ENCODE measurements at places on chromosomes 3 and 15.

DNA sequence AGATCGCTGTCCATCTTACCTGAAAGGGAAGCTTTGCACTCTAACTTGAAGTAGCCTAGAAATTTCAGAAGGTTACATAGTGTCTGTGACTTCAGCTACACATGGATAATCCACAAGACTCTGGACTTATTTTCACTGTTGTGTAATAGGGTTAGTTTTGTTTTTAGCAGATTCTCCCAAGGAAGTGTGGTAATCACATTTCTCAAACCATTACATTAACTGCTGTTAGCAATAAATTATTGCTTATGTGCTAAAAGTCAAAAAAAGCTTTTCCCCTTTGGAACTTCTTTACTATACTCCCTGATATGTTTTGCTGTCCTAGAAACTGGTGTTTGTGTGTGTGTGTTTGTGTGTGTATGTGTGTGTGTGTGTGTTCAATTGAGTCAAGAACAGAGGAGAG is 351.8 kb upstream of the TPRG1 start:
- DNase-seq = no peak

DNA sequence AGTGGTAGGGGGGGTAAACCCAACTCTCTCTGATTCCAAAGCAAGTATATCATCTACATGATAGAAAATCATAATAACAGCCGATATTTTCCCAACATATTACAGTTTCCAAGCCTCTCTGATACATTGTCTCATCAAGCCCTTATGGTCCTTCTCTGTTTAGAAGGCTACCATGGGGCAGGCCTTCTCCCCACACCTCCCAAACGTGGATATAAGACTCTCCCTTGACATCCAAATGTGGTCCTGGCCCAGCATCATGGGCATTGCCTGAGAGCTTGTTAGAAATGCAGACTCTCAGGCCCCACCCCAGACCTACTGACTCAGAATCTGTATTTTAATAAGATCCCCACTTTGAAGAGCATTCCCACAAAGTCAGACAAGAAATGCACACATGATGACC is 17.7 kb upstream of the CCR9 start:
- DNase-seq = no peak

DNA sequence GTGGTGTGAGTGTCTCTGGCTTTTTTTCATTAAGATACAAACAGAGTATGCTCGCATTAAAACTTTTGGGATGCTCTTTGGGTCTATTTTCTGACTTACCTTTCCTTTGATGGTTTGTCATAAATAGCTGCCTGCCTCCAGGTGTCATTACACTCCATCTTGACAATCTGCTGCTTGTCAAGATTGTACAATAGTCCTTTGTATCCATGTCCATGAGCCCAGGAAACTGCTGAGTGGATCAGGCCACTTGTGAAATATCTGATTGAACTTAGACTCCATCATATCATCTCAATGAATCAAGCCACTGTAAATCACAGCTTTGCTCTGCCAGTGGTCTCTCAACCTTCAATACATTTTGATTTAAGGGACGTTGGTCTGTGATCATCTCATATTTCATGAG is 135.2 kb downstream of the ECT2 start:
- no peak for DNase-seq

GRCh38 chr3:8990266-8991215 is 27.3 kb upstream of the RAD18 start:
- no peak for DNase-seq

DNA sequence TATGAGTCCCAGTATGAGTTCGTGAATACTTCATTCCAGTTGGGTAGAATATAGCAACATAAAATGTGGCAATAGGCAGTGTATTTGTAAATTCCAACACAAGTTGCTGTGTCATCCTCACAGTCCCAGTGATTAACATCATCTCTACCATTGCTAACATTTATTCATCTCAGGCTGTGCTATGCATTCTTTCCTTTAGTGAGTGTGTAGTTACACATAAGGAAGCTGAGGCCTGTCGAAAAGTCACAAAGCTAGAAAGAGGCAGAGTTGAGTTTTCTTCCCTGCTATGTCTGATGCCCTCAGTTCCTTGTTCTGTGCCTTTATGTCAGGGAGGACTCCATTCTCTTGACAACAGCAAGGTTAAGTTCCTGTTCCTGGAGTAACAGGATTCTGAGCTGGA is 96.4 kb downstream of the FNDC3B start:
- DNase-seq = no peak

DNA sequence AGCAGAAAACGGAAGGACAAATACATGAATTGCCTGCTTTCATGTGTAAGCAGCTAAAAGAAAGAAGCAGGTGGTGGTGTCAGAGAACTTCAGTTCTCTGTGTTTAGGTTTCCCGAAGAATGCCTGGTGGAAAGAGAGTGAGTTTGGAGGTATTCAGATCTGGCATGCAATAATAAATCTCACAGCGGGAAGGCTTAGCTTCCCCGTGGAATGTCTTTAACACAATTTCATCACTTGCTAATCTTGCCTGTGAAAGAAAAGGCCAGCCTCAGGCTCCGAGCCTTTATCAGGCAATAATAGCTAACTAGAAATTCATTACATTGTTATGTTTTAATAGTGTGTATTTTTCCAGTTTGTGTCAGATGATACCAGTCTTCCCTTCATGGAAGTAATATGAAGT is 220.3 kb downstream of the PDZRN3 start:
- no peak for DNase-seq

DNA sequence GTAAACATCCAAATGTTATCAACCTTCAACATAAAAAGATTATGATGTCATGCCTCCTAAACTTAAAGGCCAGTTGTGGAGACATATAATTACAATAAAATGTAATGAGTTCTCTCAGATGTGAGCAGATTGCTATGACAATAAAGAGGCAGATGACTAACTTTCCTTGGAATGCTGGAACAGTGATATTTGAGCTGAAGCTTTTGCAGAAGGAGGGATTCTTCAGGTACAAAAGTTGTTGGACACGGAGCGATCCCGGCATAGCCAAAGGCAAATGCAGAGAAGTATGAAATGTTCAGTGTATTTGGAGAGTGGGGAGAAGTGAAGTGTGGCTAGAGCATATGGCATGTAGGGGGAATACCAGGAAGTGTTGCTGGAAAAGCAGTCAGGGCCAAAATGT is 520.1 kb downstream of the FGF12 start:
- DNase-seq = no peak

GRCh38 chr3:23863060-23863459 is 53.7 kb downstream of the NKIRAS1 start:
- no peak for DNase-seq

- DNase-seq = no peak
Observed at GRCh38 chr3:24067483-24067882, 122.4 kb downstream of the NR1D2 start.

- no peak for DNase-seq
Observed at GRCh38 chr15:94269954-94270353, 38.6 kb downstream of the MCTP2 start.

DNA sequence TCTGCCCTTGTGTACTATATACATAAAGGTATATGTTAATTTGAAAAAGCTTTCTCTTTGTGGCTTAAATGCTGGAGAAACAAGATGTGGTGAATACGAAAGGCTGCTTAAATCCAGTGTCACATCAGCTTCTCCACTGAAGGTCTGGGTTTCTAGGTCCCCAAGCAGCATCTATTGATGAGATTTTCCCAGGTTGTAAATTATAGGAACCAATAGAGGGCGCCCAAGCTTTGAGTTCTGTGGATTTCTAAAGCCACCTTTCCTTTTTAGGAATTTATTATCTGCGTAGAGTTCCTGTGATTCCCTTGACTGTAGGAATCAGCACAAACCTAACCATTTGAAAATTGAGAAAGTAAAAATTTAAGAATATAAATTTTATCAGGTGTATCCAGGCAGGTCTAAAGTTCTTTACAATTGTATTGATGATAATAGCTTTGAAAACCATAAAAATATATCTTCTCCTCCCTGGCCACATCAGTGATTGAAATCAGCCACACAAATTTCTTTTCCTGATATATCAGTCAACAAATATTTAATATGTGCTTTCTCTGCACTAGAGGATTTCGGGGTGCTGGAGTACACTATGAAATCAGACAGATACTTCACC is 88.3 kb upstream of the ADAMTSL3 start:
- DNase-seq = no peak

DNA sequence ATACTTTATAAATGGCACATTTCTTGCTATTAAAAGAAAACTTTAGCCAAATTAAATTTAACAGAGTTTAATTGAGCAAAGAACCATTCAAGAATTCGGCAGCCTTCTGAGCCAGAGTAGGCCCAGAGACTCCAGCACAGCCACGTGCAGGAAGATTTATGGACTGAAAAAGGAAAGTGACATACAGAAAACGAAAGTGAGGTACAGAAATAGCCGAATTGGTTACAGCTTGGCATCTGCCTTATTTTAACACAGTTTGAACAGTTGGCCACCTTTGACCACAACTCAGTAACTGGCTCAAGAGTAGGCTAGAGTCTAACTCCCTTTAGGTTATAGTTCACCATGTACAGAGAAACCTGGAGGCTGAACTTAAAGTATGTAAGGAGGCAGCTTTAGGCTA is 17.6 kb downstream of the CFAP44 start:
- DNase-seq = no peak

DNA sequence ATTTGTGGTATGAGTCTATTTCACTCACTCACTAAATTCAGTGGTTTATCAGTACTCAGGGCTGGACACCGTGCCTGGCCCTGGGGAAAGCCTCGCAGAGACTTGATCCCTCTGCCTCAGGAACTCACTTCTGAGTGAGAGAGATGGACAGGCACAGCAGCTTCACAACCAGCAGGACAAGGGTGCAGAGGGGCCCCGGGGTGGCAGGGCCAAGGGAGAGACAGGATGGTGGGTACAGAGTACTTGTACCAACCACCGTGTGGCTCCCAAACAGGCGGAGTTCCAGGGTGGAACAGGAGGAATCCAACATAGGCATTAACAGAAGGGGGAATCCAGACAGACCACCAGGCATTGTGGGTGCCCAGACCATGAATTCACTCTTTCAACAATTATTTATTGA is 143.7 kb downstream of the MEGF11 start:
- no peak for DNase-seq

DNA sequence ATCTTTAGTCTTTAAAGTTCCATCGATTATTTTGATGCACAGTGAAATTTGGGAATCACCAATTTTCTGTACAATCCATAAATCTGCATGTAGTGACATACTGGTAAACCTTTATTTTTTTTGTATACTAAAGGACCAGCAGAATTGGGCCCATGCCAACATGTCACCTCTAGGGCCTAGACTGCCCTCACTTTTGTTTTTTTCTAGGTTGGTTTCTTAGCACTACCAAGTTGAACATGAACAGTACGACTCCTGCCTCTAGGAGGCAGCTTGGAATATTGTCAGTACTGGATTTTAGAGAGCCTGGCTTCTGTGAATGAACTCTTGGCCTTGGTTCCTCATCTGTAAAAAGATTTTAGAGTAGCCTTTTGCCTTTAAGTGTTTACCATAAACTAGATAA is 32.3 kb downstream of the NKIRAS1 start:
- no peak for DNase-seq

GRCh38 chr3:52181543-52181942 is 16.4 kb upstream of the ALAS1 start:
- DNase-seq = no peak
